Stomach (tissue), 19 donors: ENCODE measurements at places on chromosomes 2 and 18. TPM values are rescaled to one million over a fixed set of nuclear protein-coding genes. Genes with fewer than 3 reads are reported as not detected.

CYS1 gene
- 5.8 TPM for polyA plus RNA-seq

GRHL1 gene
- 2.0 TPM for polyA plus RNA-seq

CACNB4 gene
- 1.5 TPM for polyA plus RNA-seq

DOK6 gene
- polyA plus RNA-seq, result 1.7 TPM

EHD3 gene
- polyA plus RNA-seq, result 6.3 TPM

ACMSD gene
- not detected for polyA plus RNA-seq

POTEJ gene
- polyA plus RNA-seq, result not detected

FAP gene
- polyA plus RNA-seq, result not detected

MC2R gene
- not detected for polyA plus RNA-seq

STRN gene
- polyA plus RNA-seq, result 3.5 TPM

DUSP2 gene
- 6.1 TPM for polyA plus RNA-seq

GTF2A1L gene
- 2.4 TPM for polyA plus RNA-seq

GBX2 gene
- polyA plus RNA-seq, result not detected

KRTCAP3 gene
- 65.2 TPM for polyA plus RNA-seq

PROC gene
- 2.1 TPM for polyA plus RNA-seq

PARD6G gene
- 2.2 TPM for polyA plus RNA-seq
